Left kidney (tissue), 8 donors: ENCODE measurements at places on chromosomes 1 and 21. TPM values are rescaled to one million over a fixed set of nuclear protein-coding genes. Genes with fewer than 3 reads are reported as not detected.

- DNase-seq, result no peak
Observed at GRCh38 chr1:191588905-191589304, 569.4 kb upstream of the RGS18 start.

HSF2BP gene
- 3.0 TPM for polyA plus RNA-seq

DNA sequence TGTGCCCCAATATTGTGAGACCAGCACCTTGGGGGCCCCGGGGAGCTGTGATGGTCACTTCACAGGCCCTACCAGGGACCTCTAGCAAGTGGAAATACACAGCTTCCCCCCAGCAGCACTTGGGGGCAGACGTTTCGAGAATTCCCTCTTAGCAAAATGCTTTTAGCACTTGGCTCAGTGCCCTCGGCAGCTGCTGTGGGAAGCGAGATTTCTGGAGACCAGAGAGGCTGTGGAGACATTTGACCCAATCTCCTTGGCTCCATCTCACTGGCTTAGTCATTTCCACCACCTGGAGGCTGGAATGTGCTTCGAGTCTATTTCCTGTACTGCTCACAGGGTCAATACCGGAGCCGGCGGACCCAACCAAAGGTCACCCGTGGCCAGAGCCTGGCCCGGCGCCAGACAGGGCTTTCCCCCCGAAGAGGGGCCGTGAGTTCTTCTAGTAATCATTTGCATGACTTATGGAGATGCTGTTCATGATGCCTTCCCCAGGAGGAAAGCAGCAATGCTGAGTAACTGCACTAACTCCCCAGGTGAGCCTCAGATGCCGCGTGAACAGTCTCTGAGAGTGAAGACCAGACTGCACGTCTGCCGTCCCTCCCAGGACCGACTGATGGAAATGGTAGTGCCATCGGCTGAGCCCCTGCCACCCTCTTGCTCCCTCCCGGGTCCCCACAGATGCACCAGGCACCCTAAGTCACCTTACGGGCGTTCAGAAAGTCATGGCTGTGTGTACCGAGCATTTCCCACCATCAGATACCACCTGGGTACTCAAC lies 4.4 kb upstream of the C2CD2 start:
- peak; percentile 64 for DNase-seq

FAM163A gene
- 0.57 TPM for polyA plus RNA-seq

DNA sequence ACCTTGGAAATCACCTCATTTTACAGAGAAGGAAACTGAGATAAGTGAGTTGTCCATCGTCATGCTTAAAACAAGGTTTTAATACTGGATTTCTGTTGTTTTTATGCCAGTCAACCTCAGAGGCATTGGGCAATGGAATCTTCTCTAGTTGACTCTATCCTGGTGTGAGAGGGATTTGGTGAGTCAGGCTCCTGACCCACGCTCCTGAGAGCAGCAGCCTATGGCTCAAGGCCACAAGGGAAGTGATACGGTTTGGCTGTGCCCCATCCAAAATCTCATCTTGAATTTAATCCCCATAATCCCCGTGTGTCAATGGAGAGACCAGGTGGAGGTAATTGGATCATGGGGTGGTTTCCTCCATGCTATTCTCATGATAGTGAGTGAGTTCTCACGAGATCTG lies 90.1 kb downstream of the TLR5 start:
- no peak for DNase-seq

DNA sequence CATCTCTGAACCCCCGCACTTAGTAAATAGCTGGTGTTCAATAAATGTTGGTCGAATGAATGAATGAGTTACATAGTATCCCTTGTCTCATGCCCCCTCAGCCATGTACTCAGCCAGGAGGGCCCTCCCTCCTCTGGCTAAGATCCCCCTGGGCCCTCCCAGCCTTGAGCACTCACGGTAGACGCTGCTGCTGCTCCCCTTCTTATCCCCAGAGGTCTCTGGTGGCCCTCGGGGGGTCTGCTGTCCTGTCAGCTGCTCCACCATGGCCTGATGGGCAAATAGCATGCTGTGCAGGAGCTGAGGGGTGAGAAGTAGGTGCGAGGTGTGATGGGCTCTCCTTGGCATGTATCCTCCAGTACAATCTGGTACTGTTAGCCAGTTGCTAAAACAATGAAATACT lies 1.9 kb downstream of the ETV3L start:
- DNase-seq, result no peak

LIPI gene
- polyA plus RNA-seq, result 0.38 TPM

DNA sequence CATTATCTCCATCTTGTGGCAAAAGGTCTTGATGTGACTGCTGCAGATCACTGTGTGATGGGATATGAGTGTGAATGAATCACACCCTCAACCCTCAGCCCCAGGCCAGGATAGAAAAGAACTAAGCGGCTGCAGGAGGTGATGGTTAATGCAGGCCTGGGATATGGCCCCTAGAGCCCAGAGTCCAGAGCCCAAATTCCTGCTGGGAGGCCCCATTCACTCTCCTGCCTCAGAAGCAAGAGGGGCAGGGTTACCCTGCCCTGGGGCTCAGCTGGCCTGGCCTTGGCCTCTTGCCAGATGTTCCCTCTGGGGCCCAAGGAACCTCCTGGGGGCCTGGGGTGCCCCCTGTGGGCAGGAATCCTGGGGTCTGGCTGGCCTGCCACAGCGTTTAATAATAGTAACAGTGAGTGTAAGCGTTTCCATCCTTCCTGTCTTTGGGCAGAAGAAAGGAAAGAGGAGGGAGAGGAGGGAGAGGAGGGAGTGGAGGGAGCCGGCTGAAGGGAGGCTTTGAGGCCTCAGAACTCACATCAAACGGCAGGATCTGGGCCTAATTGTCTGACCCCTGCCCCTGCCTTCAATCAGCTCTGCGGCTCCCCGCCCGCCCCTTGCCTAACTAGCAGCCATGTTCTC lies 26.2 kb downstream of the DMAP1 start:
- DNase-seq, result no peak

GPR153 gene
- polyA plus RNA-seq, result 5.8 TPM

PTCH2 gene
- 5.4 TPM for polyA plus RNA-seq

CASQ2 gene
- polyA plus RNA-seq, result 0.40 TPM

DNA sequence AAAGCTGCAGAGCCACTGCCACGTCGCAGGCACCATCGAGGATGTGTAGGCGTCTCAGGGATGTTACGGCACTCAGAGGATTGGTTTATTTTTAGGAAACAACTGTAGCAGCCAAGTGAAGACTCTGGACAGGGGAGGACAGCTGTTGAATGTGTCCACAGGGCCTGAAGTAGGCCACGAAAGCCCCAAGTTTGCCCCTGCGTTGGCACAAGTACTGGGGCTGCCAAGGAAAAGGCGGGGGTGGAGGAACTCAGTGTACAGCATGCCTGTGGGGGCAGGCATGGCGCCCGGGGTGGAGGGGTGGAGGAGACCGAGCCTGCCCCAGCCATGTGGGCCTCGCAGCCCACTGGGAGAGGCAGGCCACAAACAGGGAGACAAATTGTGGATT lies 89.7 kb downstream of the ADARB1 start:
- DNase-seq, result no peak

DNA sequence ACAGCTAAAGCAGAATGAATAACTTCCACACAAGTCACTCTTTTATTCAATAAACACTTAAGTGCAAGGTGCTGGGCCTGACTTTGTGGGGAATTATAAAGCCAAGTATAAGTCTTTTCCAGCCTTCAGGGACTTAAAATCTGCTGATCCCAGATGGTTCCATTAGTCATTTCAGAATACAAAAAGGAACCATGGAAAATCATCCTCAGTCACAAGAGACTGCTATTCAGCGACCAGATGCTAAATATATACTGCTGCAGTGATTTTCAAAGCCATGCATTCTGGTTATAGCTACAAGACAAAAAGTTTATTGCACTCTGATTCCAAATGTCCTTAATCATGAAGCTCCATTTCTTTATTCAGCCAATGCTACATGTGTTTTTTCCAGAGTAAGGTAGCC lies 25.7 kb downstream of the GLMN start:
- no peak for DNase-seq

ADAMTS1 gene
- 107 TPM for polyA plus RNA-seq
